Activated naive CD4-positive, alpha-beta T cell treated with Interleukin-2 at 50 U/mL for 16 hours (primary cell): ENCODE measurements at places on chromosomes 5 and 9.

DNA sequence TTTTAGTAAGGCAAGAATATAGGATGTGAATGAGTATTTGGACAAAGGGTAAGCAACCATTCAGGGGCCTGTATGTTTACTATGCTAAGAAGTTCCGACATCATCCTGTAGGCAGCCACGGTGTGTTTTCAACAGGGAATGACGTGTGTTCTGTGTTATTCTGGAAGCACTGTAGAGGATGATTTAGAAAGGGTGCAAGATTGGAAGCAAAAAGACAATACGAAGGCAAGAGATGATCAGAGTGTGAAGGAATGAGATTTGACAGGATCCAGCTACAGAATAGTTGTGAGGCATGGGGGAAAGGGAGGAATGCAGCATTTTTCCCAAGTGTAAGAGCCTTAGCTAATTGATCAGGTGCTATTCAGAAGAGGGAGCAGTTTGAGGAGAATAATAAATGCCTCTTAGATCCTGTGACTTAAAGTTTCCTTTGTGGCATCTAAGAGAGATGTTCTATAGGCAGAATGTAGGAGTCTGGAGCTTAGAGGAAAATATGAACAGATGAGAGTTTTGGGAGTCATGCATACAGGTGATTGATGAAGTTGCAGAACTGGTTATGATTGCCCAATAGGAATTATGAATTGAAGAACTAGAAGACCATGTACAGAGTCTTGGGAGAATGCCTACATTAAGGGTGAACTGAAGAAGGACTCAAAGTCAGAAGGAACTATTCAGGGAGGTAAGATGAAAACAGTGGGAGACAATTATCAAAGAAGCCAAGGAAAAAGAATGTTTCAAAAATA, 2.5 kb downstream of the SMC5 start:
- no peak for DNase-seq

GRCh38 chr9:23774266-23774665, 51.8 kb downstream of the ELAVL2 start:
- no peak for DNase-seq

GRCh38 chr5:98168871-98169270, 604.6 kb upstream of the RGMB start:
- DNase-seq = no peak

- no peak for DNase-seq
Measured at GRCh38 chr9:30078195-30078594, 2306.2 kb upstream of the ACO1 start.

- no peak for DNase-seq
Measured at GRCh38 chr5:151318850-151319732, 15.5 kb upstream of the SLC36A3 start.

- no peak for DNase-seq
Measured at GRCh38 chr9:75812141-75812540, 78.3 kb upstream of the PCSK5 start.

DNA sequence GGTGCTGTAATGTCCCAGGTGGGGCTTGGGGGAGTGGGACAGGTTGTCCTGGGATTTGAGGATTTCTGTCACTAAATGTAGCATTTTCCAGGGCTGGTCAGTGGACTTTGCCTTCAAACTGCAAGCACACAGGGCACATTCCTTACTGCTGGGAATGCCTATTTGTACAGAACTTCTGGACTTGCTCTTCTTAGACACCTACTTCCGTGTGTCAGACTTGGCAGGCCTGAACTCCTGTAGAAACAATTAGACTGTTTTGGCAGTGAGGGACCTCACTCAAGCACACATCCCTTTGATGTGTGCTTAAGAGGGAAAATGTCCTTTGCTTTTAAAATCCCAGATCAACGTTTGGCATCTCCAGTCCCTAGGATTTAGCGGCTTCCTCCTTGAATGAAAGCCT, 192.2 kb downstream of the PAPPA start:
- DNase-seq = no peak

DNA sequence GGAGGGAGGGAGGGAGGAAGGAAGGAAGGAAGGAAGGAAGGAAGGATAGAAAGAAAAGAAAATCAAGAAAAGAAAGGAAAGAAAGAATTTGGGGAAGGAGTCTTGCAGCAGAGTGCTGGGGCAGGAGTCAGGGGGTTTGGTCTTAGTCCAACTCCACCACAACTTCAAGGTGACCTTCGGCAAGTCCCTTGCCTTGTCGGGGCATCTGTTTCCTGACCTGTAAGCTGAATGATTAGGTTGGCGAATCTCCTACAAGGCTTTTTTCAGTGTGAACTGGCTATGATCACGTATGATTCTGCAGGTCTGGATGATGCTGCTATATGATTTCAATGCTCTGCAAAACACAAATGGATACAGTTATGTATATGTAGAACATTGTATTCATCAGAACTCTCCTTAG, 20.1 kb downstream of the SMIM23 start:
- DNase-seq = no peak

GRCh38 chr5:4868140-4868735, 271.9 kb upstream of the ADAMTS16 start:
- peak; percentile 19 for DNase-seq

DNA sequence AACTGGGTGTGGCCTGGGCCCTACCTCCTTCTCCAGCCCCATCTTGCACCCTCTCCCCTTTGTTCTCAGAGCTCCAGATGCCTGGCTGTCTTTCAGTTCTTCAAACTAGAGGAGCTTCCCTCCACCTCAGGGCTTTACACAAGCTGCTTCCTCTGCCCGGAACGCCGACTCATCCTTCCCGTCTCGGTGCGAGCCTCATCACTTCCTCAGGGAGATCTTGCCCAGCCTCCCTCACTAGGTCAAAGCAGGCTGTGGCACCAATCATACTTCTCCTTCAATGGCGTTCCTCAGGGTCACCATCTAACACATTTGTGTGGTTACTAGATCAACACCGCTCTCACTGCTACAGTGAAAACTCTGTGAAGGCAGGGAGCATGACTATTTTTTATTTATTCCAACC, 56.2 kb upstream of the ZSWIM6 start:
- no peak for DNase-seq

DNA sequence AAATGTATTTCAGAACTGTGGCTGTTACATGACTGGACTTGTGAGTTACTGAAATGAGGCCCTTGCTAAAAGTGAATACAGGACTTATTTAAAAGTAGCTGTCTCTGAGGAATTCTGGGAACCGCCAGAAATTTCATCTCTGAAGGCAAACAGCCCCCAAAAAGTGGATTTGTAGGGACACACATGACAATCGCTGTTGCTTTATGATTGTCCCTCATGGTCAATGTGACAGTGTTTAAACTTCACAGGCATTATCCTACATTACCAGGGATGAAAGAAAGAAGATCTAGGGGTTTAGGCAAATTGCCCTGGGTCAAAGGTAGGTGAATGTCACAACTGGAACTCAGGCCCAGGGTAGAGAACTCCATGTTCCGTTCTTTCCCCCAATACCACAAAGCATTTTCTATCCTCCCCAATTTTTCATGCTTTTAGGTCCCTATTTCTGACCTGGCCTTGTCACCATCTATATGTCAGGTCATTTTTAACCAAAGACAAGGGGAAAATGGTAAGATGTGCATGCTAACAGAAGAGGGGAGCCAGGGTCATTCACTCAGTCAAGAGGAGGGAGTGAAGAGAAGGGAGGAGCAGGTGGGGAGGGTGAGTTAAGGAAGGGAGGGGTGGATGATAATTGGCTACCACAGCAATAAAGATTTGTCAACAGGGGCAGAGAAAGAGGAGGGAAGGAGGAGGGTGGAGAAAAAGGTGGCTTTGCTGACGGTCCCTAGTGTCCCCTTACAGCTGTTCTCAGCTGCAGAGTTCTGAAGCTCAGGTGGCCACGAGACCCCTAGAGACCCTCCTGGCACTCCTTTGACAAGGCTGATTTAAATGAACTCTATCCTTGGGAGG, 57.8 kb upstream of the GLRX start:
- DNase-seq = no peak

DNA sequence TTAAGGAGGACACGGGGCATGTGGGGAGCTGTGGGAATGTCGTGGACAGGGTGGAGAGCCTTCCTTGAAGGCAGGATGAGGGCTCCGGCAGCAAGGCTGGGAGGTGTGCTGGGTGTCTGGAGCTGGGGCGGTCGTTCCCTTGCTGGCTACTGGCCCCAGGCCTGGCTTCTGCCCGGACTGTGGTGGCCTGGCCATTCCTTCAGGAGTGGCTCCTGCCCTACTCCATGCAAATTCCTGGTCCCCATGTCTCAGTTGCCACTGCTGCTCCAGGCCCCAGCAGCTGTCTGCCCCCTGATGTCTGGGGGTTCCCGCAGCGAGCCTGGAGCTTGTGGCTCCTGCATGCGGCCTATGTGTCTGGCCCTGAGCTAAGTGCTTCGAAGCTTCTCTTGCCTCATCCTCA, 21.9 kb downstream of the IER5L start:
- no peak for DNase-seq

DNA sequence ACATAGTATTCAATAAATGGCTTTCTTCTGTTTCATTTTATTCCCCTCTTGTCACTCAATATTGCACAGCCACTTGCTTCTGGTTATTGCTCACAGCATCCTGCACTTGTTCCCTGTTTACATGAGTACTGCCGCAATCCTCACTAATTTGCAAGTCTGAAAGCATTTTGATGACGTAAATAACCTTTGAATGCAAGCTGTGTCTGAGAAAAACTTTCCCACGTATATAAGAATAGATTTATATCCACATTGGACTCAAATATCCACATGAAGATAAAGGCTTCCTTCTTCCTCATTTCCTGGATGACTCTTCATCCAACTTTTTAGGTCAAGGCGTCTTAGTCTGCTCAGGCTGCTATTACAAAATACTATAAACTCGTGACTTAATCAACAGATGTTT, 88.2 kb upstream of the DAP start:
- no peak for DNase-seq
